ENCODE measurements at places on chromosomes 13 and 19. TPM values are rescaled to one million over a fixed set of nuclear protein-coding genes. Genes with fewer than 3 reads are reported as not detected.

The VPS36 gene
- total RNA-seq, result 51.6 TPM

The ALOX5AP gene
- total RNA-seq, result not detected

The SF3A2 gene
- 20.9 TPM for total RNA-seq

The SUGP2 gene
- total RNA-seq, result 34.7 TPM

The B3GNT3 gene
- total RNA-seq, result not detected
